CD4-positive, alpha-beta memory T cell (primary cell): ENCODE measurements at places on chromosomes 3 and 15.

- no peak for DNase-seq
These were observed 18.5 kb downstream of the C3orf85 start for GRCh38 chr3:109154979-109155378.

GRCh38 chr3:48595075-48595525 lies at the start of gene COL7A1:
COL7A1 (minus strand) TSS chr3:48595329; CDS start chr3:48595159, 170 bp downstream.
- DNase-seq, result no peak

DNA sequence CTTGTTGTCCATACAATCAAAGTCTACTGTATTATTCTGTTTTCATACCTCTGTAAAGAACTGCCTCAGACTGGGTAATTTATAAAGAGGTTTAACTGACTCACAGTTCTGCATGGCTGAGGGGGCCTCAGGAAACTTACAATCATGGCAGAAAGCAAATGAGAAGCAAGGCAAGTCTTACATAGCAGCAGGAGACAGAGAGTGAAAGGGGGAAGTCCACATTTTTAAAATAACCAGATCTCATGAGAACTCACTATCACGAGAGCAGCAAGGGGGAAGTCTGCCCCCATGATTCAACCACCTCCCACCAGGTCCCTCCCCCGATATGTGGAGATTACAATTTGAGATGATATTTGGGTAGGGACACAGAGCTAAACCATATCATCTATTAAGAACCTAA lies 724.6 kb upstream of the CBLB start:
- no peak for DNase-seq

DNA sequence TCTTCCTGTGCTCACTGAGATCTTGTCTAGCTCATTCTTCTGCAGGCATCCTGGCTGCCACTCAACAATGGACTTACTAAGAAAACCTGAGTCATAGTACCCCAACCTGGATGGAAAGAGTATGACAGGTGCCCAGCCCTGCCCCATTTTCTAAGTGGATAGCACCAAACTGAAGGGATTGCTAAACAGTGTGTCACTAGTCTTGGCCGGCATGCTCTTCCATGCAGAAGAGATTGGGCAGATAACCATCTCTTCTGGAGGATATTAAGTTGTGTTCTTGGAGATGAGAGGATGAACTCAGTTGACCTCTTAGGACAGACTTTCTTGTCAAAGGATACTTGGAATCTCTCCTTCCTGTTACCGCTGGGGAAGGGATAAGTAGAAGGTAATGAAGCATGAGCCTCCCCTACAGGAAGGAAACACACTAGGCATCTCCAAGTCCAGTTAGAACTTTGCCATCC lies 797.5 kb downstream of the AGBL1 start:
- no peak for DNase-seq

GRCh38 chr3:62046326-62046725 lies 327.0 kb downstream of the FEZF2 start:
- DNase-seq, result no peak
